ENCODE measurements at places on chromosomes 12 and 14. TPM values are rescaled to one million over a fixed set of nuclear protein-coding genes. Genes with fewer than 3 reads are reported as not detected.

CDKL1 gene
- 1.7 TPM for total RNA-seq

GRCh38 chr14:28577711-28578131, 188.9 kb upstream of the FOXG1 start:
- no peak for DNase-seq

GRCh38 chr14:50345846-50346422, 33.8 kb downstream of the DMAC2L start:
- no peak for DNase-seq

DNA sequence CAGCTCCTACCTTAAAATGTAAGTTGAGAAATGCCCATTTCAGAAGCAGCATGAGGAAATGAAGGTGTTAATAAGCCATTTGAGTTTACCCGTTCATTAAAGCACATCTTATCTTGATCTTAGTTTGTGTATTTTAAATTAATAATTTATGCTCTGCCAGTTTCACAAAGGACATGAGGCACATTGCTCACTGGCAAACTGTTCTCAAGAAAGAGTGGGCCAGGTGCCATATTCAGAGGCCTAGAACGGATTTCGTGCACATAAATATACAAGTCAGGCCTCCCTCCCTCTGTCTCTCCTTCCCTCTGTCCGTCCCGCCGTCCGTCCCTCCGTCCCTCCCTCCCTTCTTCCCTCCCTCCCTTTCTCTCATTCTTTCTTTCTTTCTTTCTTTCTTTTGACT, 29.5 kb downstream of the CPM start:
- no peak for DNase-seq

GRCh38 chr14:33573301-33573880, 377.5 kb downstream of the EGLN3 start:
- DNase-seq = no peak

DNA sequence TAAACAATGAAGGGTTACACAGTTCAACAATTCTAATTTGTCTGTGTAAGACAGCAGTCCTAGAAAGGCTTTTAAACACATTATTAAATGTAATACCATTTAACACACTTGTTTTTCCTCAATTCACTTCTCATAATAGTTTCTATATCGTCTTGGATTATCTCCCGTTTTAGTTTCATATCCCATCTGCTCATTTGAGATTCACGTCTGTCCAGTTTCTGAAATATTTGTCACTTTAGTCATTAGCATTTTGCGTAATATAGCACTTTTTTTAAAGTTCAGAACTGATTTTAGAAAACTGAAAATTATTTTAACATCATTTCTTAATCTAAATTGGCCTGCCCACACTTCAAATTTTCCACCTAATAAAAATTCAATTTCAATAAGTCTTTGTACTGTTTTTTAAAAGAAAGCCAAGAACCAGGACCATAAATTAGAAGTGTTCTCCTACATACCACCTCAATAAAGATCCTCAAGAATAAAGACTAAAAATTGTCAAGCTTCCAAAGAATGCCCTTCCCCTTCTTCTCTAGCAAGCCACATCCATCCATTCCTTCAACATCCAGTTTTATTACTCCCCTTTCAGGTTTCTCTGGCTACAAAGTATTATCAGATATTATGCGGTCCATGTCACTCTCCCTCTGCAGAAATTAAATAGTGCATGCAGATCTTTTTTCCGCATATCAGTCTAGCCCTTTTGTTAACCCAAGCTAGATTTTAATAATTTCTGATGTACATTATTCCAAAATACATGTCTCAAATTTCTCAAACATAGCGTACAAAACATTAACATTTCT, 11.9 kb downstream of the MED13L start:
- DNase-seq = no peak

DNA sequence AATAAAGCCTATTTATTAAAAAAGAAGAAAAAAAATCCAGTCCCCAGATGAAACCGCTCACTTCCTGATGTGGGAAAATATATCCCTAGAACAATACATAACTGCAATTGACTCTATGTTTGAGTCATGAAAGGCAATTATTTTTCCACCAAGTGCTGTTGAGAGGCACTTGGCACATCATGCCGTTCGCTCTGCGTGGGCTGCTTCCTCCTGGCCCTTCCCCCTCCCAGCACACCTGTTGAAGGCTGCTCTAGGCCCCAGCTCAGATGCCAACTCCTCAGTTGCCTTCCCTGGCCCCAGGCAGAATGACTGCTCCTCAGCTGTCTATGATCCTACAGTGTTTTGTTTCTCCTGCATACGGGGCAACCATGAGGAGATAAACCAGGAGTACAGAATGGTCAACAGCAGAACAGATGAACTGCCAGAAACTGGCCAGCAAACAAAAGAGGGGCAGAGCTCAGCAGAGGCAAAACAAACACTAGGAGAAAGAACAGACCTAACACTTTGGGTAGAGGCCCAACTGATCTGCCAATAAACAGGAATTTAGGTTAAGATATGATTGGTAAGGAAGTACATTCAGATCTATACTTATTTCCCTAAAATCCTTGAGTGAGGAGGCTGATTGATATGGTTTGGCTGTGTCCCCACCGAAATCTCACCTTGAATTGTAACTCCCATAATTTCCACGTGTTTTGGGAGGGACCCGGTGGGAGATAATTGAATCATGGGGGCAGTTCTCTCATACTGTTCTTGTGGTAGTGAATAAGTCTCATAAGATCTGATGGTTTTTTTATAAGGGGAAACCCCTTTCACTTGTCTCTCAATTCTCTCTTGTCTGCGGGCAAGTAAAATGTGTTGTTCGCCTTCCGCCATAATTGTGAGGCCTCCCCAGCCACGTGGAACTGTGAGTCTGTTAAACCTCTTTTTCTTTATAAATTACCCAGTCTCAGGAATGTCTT, 58.6 kb downstream of the SLC38A1 start:
- DNase-seq = peak; percentile 68

DNA sequence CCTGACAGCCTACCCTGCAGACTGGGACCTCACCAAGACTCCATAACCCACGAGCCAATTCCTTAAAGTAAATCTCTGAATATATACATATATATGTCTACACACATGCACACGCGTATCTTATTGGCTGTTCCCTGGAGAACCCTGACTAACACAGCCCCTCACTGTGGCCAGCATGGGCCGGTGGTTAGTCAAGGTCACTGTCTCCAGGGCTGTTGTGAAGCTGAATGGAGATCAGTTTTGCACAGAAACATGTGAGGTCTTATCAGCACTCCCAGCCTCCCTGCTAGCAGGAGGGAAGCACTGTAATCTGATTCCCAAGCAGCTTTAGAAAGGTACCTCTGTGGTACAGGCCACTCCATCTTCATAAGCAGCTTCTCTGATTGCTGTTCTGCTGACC, 46.6 kb upstream of the PLEKHG6 start:
- DNase-seq = no peak

GRCh38 chr14:56490379-56490778, 89.2 kb upstream of the TMEM260 start:
- no peak for DNase-seq

DNA sequence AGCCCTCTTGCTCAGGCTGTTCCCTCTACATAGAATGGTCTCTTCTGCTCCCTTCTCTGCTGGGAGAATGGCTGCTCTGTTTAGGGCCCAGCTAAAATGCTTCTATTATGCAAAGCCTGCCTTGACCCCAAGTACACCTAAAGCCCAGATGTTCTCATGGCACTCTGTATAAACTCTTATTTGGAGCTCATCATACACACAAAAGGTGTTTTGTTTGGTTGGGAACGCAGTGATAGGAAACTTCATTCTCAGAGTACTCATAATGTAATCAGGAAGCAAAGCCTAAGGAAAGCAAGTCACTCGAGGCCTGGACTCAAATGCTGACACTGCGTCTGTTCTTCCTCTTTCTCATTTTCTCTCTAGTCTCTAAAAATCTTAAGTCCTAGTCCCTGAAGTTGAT, 38.2 kb upstream of the SYCP3 start:
- no peak for DNase-seq

DNA sequence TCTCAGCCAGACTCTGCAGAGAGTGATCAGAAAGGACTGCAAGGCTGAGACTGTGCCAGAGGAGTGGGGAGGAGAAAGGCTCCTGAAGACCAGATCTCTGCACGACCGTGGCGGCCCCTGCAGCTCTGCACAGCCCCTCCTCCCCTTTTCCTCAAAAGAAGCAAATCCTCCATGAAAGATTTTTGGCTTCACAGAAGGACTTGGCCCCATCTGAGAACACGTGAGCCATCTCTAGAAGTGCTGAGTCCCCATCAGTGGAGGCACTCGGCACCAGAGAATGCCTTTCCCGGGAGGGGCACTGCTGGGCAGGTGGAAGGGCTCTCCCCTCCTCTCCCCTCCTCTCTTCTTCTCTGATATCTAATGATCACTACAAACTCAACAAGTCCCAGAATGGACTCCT, 6.8 kb downstream of the FIGNL2 start:
- no peak for DNase-seq

DNA sequence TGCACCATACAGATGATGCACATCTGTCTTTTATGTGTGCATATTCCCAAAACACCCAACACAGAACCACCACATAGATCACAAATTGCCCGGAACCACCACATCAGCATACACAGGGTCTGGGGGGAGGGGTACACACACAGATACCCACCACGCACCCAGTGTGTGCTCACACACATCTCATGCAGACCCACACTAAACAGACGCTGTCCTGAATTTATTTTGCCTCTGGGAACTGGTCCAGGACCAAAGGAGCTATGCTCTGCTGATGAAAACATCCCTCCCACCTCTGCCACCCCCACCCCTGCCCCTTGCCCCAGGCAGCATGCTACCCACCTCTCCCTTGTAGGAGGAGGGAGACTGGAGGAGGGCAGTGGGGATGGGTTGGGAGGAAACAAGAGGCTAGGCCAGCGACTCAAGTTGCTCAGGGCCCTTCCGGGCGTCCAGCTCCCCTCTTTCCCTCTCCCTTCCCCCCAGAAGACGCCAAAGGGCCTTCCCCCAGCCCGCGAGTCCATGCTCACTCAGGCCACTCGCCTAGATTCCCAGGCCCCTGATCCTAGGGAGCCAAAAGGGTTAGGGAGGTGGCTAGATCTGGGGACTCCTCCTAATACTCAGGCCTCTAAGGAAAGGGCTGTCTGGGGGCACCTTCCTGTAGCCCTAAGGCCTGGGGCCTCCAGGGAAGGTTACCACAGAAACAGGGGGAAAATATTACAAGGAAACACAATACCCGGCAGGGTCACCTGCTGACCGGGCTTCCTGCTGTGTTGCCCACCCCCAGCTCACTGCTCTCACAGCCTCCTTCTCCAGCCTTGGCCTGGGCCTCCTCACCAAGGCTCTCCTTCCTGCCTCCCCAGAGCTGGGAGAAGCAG, 3.1 kb downstream of the HDAC7 start:
- peak; percentile 65 for DNase-seq

DNA sequence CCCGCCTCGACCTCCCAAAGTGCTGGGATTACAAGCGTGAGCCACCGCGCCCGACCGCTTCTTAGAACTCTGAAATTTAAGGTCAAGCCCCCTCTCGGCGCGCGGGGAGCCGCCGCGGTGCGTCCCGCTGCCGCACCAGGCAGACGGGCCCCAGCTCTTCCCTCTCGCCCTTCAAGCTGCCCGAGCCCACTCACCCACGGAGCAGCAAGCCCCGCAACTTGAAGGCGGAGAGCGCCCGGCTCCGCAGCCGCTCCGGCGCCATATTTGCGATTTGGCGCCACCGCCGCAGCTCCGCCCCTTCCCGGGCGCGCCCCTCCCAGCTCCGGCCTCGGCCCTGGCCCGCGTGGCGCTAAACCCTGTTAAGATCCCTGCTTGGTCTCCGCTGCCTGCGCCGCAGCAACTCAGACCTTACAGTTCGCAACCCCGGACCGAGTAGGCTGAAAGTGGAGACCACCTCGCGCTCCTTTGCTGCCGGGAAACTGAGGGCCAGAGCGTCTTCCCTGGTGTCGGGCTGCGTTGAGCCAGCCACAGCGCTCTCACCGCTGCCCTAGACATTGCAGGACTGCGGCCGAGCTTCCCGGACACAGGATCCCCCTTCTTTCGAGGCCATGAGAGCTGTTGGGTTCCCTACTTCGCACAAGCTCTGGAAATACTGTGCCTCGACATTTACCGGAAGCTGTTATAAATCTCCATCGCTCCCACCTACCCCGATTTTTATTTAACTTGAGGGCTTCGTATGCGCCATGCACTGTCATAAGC, at the start of gene POLE2:
POLE2 (minus strand) TSS at position 273 of the 759 bp plus-strand sequence; CDS start at position 262, 11 bp downstream.
- DNase-seq = peak; percentile 77

SLCO1B3 gene
- total RNA-seq = 0.58 TPM

GRCh38 chr14:22822571-22823098, 7.1 kb upstream of the MRPL52 start:
- peak; percentile 79 for DNase-seq

DNA sequence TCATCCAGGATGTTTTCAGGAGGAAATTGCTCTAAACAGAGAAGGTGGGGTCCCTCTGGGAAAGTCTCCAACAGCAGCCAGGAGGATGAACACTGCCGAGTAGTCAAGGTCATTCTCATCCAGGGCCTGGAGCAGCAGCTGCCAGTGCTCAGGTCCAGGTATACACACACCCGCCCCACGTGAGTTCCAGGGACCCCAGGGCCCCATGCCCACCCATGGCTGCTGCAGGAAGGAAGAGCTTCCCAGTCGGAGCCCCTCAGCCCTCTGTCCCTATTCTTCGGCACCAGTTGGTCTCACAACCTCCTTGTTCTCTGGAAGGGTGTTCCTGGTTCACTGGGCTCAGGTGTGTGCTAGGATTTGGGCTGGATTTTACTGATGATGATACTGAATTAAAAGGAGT, 72.7 kb downstream of the ACTN1 start:
- DNase-seq = no peak

GRCh38 chr12:120814203-120814902, 88.7 kb downstream of the ACADS start:
- no peak for DNase-seq

SPTB gene
- 195 TPM for total RNA-seq

DNA sequence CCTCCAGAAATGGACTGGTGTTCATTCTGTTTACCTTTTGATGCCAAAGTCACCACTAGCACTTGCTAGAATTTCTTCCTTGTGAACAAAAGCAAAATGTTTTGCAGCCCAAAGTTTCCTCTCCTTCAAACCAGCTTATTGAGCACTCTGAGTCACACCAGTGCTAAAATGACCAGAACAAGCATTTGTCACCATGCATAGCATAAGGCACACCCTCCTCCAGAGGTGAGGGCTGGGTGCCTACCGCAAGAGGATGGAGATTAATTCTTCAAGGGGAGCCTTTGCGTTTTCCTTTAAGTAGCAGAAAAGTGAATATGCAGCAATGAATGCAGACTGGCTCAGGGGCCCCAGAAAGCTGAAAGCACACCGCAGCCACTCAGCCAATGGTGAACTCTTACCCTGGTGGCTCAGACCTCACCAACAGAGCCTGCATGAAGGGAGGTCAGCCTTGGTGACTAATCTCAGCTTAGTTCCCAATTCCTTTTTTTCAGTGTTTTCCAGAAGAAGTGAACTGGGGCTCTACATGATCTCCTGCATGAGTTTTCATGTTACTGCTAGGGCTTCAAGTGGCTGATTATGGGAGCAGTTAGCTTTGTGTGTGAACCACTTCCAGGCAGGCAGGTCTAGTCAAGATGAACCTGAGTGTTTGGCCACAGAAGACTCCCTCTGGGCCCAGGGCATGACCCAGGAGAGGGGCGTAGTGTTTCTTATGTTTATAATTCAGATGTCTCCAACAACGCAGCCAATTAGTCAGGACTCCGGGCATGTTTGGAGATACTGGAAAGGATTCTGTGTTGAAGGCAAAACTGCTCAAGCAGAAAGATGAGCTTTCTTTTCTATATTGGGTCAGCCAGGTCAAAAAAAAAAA, 96.3 kb downstream of the PAX9 start:
- DNase-seq = no peak
